ENCODE measurements at places on chromosomes 16 and 17.

DNA sequence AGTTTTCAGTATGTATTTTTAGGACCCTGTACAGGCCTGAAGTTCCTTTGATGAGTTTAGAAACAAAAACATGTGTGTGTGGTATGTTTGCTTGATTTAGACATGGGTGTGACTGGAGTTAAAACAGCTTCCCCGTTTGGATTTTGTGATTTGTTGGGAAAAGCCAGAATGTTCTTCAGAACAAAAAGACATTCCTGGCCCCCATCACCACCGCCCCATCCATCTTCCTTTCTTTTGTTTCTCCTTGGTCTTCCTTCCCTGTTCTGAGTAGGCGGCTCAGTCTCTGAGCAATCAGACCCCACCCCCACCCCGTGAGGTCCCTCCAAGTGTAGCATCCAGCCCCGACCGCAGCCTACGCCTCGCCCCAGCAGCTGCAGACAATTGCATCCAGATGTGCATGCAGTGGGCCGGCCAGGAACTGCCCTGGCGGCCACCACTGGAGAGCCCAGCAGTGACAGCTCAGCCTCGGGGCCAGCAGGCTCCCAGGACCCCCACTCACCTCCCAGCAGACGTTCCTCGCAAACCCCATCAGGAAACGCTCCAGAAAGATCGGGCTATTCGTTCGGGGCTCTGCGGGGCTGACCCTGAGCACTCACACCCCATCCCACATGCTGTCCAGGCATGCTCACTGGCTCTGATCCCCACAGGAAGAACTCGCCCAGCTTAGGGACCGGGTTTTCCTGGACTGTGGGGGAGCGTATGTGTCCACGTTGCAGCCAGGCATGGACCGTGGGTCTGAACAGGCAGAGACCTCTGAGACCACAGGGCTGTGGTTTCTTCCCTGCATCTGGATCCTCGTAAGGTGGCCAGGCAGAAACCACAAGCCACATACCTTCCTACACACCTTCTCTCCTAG, 99.8 kb upstream of the CDH5 start:
- DNase-seq: no peak

DNA sequence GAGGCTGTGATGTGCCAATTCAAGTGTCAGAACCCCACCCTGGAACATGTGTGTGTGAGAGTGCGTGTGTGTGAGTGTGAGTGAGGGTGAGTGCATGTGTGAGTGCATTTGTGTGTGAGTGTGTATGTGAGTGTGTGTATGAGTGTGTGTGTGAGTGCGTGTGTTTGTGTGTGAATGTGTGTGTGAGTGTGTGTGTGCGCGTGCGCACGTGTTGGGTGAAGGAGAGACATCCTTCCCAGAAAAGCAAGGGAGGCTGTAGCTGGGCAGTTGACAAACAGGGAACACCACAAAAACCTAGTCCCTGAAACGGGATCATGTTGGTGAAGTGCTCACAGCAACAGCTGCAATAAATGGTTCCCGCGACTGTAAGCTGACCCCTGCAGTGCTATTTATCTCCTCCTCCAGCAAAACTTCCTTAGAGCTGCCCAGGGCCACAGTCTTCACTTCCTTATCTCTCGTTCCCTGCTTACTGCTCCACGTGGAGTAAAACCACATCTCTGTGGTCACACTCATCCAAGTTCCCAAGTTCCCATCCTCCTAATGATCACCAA, 40.1 kb upstream of the RPL38 start:
- no peak for DNase-seq

GRCh38 chr16:73092236-73092781, 44.4 kb upstream of the ZFHX3 start:
- DNase-seq: no peak

- no peak for DNase-seq
These were observed 7.5 kb downstream of the SLC5A11 start for GRCh38 chr16:24853169-24853824.

- no peak for DNase-seq
These were observed 16.2 kb downstream of the MYLK3 start for GRCh38 chr16:46731691-46732555.

GRCh38 chr16:30896889-30897733, 697 bp downstream of the CTF1 start:
- peak; percentile 80 for DNase-seq

DNA sequence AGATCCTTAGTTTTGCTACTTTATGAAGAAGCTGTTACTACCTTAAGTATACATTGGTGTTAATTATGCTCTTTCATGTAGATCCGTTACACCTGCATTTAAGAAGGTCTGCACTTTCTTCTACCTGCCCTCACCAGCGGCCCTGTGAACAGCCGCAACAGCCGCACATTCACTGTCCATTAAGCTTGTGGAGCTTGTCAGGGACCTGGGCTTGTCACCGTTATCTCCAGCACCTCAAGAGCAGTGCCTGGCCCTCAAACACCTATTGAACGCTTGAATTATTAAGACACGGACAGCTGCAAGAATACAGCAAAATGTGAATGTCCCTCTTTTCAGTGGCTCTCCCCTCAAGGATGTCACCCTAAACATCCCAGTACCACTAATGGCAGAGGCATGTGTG, 3.0 kb upstream of the MXRA7 start:
- DNase-seq: no peak

DNA sequence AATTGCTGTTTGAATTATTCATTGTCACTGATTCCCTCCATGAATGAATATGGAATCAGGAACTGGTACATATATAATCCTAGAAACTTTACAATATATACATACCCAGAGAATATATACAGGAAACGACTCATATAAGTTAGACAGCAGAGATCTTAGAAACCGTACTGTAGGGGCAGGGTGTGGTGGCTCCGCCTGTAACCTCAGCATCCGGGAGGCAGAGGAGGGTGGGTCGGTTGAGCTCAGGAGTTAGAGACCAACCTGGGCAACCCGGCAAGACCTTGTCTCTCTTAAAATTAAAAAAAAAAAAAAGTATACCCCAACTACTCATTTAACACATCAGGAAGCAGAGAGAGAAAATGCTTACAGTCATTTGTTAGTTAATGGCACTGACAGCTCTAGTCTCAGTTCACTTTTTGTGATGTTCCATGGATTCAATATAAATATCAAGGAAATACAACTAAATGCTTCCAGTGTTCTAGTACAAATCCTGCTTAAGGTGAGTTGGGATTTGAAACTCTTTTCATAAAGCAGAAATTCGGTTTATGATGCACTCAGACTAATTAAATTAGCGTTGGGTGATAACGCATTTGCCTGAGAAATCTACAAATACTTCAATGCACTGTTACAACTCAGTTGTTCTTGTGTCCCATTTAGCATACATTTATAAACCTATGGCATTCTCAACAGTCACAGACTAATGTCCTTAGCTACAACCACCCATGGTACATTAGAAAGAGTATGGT, 5.6 kb downstream of the GLG1 start:
- peak; percentile 53 for DNase-seq

- DNase-seq: no peak
These were observed 108.1 kb downstream of the ABCC12 start for GRCh38 chr16:48047720-48048119.

DNA sequence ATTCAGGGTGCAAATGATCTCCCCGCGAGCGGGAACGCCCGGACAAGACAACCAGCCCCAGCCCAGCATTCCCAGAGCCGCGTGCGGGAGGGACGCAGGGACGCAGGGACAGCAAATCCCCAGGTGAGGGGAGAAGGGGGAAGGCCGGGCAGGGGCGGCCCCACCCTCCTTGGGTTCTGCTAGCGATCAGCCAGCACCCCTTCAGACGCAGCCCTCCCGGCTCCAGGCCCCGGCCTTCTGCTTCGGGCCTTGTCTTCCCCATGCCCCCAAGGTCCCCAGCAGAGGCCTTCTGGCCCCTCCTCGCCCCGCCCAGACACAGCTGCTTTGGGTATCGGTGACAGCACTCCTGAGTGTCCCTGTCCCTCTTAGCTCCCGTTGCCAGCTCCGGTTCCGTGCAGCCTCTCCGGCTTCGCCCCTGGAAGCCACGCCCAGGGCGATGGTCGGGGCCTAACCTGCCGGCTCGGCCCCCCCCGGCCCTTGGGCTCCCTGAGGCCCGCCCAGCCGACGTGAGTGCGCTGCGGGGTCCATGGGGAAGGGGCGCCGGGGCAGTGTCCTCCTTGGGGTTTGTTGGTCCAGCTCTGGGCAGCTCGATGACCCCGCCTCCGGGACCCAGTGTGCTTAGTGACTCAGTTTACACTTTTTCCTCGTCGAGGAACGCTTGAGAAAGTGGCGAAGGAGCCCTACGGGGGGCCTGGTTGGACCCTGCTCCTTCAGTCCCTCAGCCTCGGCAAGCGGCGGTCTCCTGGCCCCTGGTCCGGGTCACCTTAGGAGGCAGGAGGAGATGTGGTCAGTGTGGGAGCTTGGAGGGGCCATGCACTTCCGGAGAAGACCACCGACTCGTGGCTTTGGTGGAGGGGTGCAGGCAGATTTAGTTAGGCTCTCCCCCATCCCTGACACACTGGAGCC, 50.5 kb upstream of the AMZ2 start:
- DNase-seq: no peak

- DNase-seq: no peak
These were observed 12.2 kb downstream of the PPL start for GRCh38 chr16:4924593-4925292.

DNA sequence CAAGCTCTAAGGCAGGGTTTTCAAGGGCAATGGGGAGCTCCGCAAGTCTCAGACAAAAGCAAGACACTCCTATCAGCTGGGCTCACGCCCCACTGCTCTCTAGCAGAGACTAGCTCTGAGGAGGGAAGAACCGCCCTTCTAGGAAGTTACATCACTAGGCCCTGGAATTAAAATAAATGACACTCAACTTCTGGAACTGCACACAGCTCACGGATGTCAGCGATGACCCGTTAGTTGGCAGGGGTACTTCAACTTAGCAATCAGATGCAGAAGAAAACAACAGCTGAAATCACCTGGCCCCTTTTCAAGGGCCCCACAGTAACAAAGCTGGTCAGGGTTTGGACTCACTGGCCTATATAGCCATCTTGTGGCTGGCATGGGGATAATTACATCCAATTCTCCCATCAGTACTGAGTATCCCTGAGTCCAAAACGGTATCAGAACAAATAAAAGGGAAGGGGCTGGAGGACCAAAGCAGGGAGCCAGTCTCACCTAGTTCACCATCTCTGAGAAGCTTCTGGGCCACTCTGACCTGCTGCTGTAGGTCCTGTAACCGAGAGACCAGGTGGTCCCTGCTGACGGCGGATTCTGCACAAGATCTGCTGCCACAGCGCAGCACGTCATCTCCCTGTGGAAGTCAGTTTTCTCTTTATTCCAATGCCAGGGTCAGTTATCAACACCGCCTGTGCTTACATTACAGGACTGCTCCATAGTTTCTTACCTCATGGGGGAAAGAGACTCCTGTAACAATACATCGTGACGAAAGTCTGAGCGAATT, 22.2 kb downstream of the SERPINF1 start:
- DNase-seq: no peak

- DNase-seq: peak; percentile 79
These were observed 14.0 kb downstream of the UBALD2 start for GRCh38 chr17:76278952-76279741.

GRCh38 chr16:69626256-69626655, 60.5 kb downstream of the NFAT5 start:
- DNase-seq: no peak

- DNase-seq: no peak
These were observed 9.1 kb downstream of the SLC38A8 start for GRCh38 chr16:84033251-84034195.

DNA sequence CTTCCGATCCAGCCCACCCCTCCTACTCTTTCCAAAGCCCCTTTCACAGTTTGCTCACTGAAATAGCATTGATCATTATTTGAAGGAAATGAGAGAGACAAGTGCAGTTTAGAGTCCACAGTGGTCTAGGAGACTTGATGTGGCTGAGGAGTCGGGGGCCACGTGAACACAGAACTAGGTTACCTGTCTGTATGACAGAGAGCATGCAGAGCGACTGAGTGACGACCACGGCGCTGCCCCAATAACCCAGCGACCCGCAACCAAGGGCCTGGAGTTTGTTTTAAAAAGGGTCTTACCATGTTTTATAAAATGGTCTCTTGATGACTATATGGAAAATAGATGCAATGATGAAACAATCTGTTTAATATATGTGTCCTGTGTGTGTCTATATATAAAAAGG, 39.5 kb downstream of the NDEL1 start:
- no peak for DNase-seq

DNA sequence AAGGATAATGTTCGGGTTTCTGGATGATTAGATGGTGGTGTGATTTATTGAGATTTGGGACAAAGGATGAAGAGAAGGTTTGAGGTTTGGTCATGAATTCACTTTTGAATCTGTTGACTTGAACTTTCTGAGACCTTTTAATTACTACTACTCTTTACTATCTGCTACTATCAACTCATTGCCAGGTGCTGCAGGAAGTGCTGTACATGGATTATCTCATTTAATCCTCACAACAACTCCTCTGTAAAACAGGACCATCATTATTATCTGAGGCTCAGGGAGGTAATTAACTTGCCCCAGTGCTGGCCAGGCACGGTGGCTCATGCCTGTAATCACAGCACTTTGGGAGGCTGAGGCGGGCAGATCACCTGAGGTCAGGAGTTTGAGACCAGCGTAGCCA, 2.9 kb upstream of the ANKRD40 start:
- no peak for DNase-seq

DNA sequence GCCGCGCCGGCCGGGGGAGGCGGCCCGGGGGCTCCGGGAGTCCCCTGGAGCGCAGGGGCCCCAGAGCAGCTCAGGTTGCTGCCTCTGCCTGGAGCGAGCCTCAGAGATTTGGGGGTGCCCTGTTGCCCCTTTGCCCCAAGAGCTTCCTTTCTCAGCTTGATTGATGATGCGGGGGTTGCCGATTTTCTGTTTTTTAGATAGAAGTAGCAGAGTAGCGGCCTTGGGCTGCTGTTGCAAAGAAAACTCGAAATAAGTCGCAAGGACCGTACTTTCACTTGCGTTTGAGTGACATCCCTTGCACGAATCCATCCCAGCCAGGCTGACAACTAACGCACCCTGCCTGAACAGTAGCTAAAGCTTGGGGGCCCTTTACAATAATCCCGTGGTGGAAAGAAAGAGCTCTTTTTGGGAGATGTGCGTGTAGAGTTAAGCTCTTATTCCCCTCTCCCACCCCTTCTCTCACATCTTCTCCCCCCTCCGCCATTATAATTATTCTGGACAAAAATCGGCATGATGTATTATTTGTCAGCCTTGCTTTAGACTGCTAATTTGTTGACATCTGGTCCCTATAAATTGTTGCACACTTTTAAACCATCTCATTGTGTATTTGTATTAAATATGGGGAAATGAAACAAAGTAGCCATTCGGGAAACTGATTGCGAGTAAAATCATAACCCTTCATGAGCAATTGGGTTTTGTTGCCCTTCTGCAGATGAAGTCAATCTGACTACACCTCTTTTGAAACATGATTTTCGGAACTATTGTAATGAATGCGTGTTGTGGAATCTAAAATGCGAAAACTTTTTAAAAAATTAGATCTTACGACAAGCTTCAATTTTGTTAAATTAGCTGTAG, 873 bp downstream of the USP10 start:
- DNase-seq: peak; percentile 39

Measured in T-helper 2 cell treated with Interferon-gamma antibody and Interleukin-4, amounts not matched to agents 5 μg/mL and 100 μg/mL, for 36 hours (primary cell).